NCI-H1092 treated with DMSO at 0.1 percent for 48 hours (cell line): ENCODE measurements at places on chromosomes 3 and 15.

DNA sequence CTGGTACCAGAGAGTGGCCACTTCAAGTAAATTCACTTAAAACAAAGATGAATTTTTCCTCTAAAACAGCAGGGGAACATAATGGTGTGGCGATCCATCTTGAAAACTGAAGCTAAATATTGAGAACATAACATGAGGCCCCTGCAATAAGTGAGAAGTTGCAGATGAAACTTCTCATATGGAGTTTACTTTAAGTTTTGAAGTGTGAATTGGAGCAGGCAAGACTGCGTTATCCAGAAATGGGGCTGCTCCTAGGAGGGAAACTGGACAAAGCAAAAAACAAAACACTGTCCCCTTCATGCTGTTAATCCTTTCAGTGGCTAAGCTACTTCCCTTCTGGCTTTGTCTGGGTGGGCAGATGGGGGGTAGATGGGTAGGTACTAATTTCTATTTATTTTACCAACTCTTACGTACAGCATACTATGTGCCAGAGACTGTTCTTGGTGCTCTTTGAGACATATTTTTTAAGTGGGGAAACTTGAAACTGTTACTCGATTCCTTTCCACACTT lies 172.8 kb downstream of the TAFA4 start:
- DNase-seq: no peak

GRCh38 chr15:38076786-38077185 lies 142.3 kb downstream of the TMCO5A start:
- DNase-seq: no peak

DNA sequence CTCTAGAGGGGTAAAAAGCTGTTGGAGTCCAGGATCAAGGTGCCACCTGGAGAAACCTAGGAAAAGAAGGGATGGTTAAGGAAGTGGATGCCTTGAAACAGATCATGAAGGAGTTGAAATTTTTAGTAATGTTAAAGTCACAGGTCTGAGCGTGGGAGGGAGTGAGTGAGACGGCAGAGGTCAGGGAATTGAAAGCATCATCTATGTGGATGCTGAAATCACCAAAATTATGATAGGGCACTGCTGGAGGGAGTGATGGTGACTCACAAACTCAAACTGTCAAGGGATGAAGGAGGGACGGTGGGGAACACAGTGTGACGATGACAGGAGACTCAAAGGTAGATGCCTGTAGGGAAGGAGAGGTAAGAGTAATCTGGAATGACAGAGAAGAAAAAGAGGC lies 205.7 kb downstream of the OSBPL10 start:
- DNase-seq: no peak

DNA sequence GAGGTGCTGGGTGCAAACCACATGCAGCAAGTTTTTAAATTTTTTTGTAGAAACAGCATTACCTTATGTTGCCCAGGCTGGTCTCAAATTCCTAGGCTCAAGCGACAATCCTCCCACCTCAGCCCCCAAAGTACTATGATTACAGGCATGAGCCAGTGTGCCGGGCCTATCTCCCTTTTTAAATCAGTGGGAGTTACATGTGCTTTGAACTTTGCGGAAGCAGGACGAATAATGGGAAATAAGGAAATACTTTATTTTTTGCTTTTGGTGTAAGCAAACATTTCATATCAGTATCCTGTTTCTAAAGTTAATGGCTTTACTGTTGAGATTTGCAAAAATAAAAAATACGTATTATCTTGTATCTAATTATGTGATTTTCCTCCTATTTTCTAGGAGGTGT lies 9.1 kb downstream of the NR1D2 start:
- DNase-seq: no peak

GRCh38 chr15:40277471-40277870 lies 5.4 kb downstream of the ANKRD63 start:
- DNase-seq: no peak

DNA sequence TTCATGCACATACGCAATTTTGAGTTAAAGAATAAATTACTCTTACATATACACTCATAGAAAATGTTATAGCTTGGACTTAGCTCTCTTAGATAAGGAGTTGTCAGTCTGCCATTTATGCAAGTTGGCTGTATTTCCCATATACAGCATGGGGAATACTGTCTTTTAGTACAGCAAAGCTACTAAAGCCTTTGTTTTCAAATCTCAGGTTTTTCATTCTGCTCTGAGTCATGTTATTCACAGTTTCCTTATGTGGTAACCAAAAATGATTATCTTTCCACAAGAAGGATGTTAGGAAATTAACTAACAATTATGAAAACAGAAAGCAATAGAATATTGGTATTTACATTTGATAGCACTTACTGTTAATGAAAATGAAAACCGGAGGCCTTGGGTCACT lies 4.3 kb upstream of the TIPARP start:
- DNase-seq: no peak
